ENCODE measurements at places on chromosomes 12 and 14.

DNA sequence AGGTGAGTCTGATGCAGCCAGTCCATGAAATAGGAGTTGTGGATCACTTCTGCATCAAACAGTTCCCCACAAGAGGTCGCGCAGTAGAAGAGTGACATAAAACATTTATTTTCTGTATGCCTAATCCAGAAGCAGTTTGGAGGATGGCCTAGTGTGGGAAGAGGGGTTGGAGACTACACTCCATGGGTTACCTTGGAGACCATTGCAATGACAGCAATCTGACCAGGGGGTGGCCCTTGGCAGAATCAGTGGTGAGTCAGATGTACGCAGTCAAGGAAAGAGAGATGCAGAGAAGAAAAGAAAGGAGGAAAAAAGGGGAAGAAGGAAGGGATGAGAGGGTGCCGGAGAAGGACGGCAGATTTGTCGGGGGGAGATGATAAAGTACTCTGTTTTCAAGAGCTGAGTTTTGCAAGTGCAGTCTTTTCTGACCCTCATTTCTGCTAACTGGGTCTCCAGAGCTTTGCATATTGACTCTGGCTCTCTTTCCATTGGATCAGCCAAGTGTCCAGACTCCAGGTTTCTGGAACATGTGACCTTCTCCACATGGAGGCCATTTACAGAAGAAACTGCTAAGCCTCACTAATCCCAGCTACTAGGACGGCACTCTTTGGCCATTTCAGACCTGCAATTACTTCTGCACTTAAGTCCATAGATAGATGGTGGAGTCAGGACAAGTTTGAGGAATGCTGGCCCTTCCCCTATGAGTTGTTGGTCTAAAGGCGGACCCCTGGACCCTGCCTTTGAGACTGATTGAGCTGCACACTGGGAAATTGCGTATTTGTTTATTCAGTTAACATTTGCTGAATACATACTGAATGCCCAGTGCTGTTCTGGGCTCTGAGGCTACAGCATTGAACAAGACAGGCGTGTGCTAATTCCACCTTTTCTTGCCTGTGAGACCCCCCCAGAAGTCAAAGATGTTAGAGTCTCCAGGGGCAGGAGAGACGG lies 424.2 kb downstream of the BCL11B start:
- no peak for DNase-seq

DNA sequence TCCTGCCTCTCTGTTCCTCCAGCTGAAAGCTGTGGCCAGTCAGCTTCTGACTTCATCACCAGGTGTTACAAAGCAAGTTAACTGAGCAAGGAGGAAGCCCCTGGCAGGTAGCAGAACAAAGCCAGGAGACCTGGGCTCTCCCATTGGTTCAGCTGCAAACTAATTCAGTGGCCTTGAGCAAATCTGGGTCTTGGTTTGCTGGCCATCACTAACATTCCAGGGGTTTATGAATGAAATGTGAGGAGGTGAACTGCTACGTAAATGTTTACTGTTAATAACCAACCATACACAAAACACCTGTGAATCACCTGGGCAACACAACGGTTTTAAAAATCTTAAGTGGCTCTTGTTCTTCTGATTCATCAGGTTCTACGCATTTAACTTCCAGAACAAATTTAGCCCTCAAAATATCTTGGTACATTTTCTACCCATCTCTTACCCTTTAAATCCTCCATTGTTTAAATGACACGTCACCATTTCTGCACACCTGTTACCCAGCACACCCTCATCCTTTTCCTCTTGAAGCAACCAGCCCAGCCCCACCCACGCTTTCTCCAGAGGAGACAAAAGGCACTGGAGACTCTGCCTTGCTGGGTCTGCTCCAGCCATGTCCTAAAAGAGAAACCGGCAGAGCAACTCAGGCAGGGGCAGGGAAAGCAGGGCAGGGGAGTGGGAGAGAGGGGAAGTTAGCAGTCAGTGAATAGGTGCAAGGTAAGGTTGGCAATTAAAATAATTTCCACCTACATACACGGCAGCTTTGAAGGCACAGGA lies 49.3 kb upstream of the TSPAN11 start:
- DNase-seq: no peak

GRCh38 chr14:100664231-100664630 lies 62.5 kb upstream of the DLK1 start:
- DNase-seq: no peak

DNA sequence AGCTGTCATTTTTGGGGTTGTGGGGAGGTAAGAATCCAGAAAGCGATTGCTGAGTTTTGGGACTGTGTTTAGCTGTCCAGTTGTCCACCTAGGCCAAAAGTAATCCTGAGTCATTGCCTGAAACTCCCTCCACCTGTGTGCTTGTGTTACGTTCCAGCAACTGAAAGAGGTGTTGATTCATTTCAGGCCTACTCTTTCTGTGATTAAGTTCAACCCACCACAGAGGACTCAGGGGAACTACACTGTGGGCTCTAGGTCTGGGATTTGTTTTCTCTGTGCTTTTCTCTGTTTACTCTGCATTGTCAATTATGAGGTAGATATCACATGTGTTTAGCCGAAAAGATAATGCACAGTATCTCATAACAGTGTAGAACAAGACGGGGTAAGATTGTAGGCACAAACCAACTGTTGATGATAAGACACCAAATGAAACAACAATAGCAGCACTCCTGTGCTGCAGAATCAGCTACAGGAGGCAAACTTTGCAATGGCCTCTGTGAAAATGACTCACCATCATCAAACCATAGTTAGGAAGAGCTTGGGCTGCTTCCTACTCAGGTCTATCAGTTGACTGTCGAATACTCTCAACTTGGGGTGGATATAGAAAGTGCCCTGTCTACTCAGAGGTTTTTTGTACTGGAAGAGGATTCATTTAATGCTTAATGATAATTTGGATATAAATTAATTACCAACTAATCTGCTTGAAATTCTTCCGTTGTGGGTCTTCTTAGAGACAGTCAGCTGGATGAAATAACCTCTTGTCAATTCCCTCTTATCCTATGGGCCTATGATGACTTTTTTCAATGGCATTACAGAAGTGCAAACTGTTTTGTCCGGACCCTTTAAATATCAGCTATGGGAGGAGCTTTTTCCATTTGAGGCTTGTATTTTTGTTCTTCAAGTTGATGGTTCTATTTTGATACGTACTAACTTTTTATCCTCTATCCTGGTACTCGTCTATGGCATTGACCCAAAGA lies 385.9 kb downstream of the BMP4 start:
- DNase-seq: no peak

DNA sequence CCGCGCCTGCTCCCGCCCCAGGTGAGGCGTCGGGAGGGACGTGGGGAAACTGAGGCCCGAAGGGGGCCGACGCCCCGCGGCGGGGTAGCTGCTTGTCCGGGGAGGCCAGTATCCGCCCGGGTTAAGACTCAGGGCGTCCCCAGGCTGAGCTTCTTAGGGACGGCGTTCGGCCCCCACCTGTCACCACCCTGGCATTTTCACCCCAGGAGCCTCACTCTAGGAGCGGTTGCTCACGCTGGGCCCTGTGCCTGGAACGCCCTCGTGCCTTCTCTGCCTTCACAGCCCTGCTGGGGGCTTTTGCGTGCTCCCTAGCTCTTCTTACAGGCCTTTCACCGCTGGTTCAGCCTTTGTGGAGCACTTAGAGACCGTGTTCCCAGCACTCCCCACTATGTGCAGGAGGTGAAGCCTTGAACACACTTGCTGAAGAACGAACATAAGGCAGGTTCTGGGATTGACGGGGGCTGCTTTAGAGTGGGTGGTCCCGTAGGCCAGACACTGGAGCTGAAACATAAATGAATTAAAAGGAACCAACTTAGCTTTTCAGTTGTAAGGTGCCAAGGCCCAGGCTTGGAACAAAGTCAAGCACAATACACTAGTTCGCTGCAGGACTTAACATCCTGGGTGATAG lies 601 bp downstream of the ZNF839 start:
- DNase-seq: no peak

DNA sequence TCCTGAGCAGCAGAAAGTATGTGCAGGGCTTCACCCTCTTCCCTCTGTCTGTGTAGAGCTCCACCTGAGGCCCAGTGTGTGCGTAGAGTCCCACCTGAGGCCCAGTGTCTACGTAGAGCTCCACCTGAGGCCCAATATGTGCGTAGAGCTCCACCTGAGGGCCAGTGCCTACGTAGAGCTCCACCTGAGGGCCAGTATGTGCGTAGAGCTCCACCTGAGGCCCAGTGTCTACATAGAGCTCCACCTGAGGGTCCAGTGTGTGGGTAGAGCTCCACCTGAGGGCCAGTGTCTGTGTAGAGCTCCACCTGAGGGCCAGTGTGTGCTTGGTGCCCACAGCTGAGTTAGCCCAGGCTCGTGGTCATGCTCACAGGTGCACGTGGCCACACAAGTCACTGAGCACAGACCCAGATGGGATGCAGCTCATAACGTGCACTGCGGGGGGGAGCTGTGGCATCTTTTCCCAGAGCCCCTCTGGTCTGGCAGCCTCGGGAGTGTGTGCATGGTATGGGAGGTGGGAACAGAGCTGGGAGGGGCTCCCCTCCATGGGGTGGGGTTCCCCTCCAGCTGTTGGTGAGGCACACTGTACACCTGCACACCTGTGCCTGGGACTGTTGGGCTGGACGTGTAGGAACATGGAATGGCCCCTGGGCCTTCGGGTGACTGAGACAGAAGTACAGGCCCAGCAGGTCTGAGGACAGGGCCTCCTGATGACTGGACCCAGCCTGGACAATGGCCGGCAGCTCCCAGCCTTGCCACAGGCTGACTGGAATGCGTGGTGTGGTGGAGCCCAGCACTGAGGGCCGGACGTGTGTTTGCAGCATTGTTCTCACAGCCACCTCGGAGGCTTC lies 20.1 kb downstream of the PACS2 start:
- no peak for DNase-seq

DNA sequence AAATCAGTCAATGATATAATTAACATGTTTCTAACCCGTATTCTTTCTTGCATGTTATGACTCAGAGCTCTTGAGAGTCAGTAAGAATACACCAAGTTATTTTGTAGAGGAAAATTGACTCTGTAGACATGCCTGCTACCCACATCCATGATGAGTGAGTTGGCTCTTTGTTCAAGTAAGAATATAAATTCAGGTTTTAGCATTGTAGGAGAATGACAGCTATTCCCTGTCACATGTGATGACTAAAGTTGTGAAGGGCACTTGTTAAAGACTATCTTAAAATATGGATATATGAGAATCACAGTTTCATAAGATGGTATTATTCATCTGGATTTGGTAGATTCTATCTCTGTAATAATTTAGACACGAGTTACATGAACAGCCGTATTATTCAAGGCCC lies 209.1 kb downstream of the CCDC59 start:
- no peak for DNase-seq

Data from lower leg skin (tissue), 4 donors.